Prostate gland (tissue), 2 donors: ENCODE measurements at places on chromosomes 12 and 14. TPM values are rescaled to one million over a fixed set of nuclear protein-coding genes. Genes with fewer than 3 reads are reported as not detected.

DNA sequence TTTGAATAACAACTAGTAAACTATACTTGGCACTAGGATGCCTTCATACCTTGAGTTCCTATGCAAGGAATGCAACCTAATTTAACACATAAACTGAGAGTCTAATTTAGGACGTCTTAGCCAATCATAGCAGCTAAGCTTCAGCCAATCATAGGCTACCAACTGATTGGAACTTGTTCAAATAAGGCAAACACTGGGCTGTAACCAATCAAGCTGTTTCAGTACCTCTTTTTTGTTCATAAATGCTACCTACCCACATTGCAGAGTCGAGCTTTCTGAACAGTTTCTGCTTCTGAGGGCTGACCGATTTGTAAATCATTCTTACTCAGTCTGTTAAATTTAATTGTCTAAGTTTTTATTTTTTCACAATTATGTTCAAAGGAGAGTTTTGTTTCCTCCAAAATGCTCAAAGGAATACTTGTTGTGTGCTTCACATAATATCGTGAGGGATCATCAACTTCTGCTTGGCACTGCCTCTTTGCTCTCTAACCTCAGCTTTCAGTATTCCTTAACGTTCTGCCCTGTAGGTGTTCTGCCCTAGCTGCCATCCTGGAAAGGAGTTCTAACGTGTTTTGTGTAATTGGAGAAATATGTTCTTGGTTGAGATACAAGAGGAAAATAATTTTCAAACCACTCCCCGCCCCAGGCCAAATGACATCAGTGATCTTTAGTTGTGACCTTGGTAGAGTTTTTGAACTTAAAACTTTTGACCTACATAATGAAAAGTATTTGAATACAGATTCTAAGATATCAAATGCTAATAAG lies 380.4 kb upstream of the MIS18BP1 start:
- no peaks in the 10 kb centered on the region for H3K36me3 ChIP-seq
- H3K4me3 ChIP-seq, result no peak overlapping the region
- H3K27ac ChIP-seq, result no peak overlapping the region
- no peaks in the 10 kb centered on the region for H3K4me1 ChIP-seq
- no peaks in the 10 kb centered on the region for H3K27me3 ChIP-seq

The KRT74 gene
- total RNA-seq, result 0.05 TPM

The TROAP gene
- 5.2 TPM for total RNA-seq

DNA sequence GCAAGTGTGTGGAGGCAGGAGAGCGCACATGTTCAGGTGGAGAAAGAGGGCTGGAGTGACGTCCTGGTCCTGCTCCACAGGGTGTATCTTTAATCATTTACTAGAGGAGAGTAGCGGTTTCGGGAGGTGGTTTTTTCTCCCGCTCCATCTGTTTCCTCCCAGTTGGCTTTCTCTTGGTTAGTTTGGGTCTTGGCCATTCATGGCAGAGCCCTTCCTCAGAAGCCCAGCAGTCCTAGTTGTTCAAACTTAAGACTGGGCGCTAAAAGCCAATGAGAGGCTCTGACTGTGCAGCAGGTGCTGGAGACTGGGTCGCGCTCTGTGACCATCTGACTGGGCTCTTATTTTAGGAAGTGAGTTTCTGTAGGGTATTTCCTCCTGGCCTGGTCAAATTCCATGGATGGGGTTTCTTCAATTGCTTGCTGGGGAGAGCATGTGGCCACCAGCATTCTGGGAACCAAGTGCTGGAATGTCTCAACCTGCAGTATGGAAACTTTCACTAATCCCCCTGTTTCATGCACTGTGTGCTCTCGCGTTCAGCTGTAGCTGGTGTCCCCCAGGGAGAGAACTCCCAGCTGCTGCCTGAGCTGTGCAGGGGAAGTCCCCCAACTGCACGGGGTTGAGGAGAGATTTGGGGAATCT lies 27.4 kb upstream of the TSPAN9 start:
- no peaks in the 10 kb centered on the region for H3K4me1 ChIP-seq
- H3K36me3 ChIP-seq, result no peaks in the 10 kb centered on the region
- no peak overlapping the region for H3K4me3 ChIP-seq
- H3K27me3 ChIP-seq, result no peaks in the 10 kb centered on the region
- H3K27ac ChIP-seq, result no peak overlapping the region

- no peak overlapping the region for H3K4me3 ChIP-seq
- H3K36me3 ChIP-seq, result no peaks in the 10 kb centered on the region
- H3K27me3 ChIP-seq, result no peaks in the 10 kb centered on the region
- H3K27ac ChIP-seq, result no peak overlapping the region
Observed at GRCh38 chr12:25447046-25447445, 106.0 kb downstream of the LMNTD1 start.

- no peak overlapping the region for H3K4me3 ChIP-seq
- no peak overlapping the region for H3K27ac ChIP-seq
- no peaks in the 10 kb centered on the region for H3K36me3 ChIP-seq
- H3K4me1 ChIP-seq, result no peaks in the 10 kb centered on the region
Observed at GRCh38 chr14:103593577-103593976, 30.8 kb downstream of the COA8 start.

DNA sequence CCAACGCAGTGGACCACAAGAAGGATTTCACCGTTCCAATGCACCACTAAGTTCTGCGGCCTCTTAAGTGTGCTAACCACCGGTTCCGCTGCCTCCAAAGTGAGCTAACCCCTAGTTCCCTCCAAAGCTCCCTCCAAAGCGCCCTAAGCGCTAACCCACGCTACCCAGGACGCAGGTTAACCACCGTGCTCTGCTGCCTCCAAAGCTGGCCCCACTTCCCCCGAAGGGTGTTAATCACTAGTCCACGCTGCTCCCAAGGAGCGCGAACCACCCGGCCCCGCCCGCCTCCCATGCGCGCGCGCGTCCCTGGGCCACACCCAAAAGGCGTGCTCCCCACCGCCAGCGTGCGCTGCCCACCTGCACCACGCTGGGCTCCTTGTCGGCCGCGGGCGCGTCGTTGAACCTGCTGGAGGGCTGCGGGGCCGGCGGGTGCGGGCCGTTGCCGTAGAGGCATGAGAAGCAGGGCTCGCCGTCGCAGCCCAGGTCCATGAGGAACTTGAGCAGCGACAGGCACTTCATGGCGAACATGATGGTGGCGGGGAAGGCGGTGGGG lies 11.7 kb downstream of the FAM181A start:
- H3K4me1 ChIP-seq, result no peaks in the 10 kb centered on the region
- peaks cover 5% of the 10 kb centered on the region for H3K27me3 ChIP-seq
- no peak for DNase-seq
- no peaks in the 10 kb centered on the region for H3K36me3 ChIP-seq
- peak overlapping the region; percentile 23 for H3K4me3 ChIP-seq

The FAM181A gene
- 3.1 TPM for total RNA-seq

The RNU6-8 gene
- not detected for total RNA-seq

- no peak overlapping the region for H3K4me3 ChIP-seq
- no peaks in the 10 kb centered on the region for H3K4me1 ChIP-seq
- H3K27ac ChIP-seq, result no peak overlapping the region
- H3K36me3 ChIP-seq, result no peaks in the 10 kb centered on the region
- peaks cover 5% of the 10 kb centered on the region for H3K27me3 ChIP-seq
Observed at GRCh38 chr12:127450826-127451225, 816.1 kb upstream of the TMEM132C start.

DNA sequence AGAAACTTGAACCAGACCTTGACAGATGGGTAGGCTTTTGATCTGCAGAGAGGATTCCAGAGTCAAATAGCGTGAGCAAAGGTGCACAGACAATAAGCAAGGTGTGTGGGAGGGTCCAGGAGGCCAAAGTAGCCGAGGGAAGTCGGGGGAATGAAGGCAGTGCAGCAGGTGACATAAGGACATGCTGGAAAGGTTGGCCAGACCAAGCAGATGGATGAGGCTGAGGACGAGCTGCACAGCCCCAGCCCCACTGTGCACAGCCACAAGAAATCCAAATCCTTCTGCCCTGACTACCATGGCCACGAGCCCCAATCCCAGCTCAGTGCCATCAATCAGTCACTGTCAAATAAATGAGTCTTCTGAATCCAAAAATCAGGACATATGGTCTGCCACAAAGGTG lies 5.4 kb downstream of the TTC7B start:
- no peaks in the 10 kb centered on the region for H3K27me3 ChIP-seq
- no peak overlapping the region for H3K27ac ChIP-seq
- no peak for DNase-seq
- H3K4me3 ChIP-seq, result no peak overlapping the region
- H3K36me3 ChIP-seq, result no peaks in the 10 kb centered on the region
